ENCODE measurements at places on chromosomes 5 and 9. TPM values are rescaled to one million over a fixed set of nuclear protein-coding genes. Genes with fewer than 3 reads are reported as not detected.

GRCh38 chr9:75962013-75962661 lies 71.7 kb downstream of the PCSK5 start:
- no peaks in the 10 kb centered on the region for H3K36me3 ChIP-seq
- H3K4me1 ChIP-seq: no peaks in the 10 kb centered on the region
- H3K4me3 ChIP-seq: no peak overlapping the region
- no peak overlapping the region for H3K27ac ChIP-seq
- DNase-seq: no peak
- no peaks in the 10 kb centered on the region for H3K27me3 ChIP-seq

CDC20B gene
- total RNA-seq: not detected

TAF11L5 gene
- not detected for total RNA-seq

GRCh38 chr5:16899171-16899570 lies 36.9 kb downstream of the MYO10 start:
- no peak overlapping the region for H3K27ac ChIP-seq

DNA sequence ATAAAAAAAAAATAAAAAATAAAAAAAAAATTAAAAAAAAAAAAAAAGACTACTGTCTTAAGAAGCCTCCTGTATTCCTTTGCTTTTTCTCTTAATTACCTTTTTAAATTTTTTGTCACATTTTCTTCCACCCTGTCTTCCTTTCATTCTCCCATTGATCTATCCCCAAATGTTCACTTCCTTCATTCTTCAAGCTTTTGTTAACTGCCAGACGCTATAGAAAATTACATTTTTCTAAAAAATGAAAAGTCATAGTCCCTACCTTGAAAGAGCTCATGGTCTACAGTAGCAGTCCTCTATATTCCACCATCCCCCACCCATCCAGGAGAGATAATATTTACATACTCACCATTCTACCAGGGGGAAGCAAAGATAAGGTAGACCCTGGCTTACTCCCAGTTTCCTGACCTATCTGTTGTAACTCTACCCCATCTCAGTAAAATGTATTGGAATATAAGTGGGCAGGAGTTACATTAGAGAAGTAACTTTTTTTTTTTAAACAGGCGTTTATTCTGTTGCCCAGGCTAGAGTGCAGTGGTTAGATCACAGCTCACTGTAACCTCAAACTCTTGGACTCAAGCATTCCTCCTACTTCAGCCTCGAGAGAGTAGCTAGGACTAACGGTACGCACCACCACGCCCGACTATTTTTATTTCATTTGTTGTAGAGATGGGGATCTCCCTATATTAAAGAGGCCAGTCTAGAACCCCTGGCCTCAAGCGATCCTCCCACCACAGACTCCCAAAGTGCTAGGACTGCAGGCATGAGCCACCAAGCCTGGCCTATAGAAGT lies 3.8 kb upstream of the PRKAA1 start:
- DNase-seq: peak; percentile 84
- H3K36me3 ChIP-seq: no peaks in the 10 kb centered on the region
- peak overlapping the region; percentile 1 for H3K4me3 ChIP-seq
- H3K4me1 ChIP-seq: peaks cover 21% of the 10 kb centered on the region
- peak overlapping the region; percentile 98 for H3K27ac ChIP-seq
- no peaks in the 10 kb centered on the region for H3K27me3 ChIP-seq

- peaks cover 25% of the 10 kb centered on the region for H3K4me1 ChIP-seq
- DNase-seq: no peak
- peaks cover 82% of the 10 kb centered on the region for H3K27me3 ChIP-seq
- no peak overlapping the region for H3K27ac ChIP-seq
- H3K36me3 ChIP-seq: no peaks in the 10 kb centered on the region
Observed at GRCh38 chr5:173238312-173239232, 3.6 kb upstream of the NKX2-5 start.

DNA sequence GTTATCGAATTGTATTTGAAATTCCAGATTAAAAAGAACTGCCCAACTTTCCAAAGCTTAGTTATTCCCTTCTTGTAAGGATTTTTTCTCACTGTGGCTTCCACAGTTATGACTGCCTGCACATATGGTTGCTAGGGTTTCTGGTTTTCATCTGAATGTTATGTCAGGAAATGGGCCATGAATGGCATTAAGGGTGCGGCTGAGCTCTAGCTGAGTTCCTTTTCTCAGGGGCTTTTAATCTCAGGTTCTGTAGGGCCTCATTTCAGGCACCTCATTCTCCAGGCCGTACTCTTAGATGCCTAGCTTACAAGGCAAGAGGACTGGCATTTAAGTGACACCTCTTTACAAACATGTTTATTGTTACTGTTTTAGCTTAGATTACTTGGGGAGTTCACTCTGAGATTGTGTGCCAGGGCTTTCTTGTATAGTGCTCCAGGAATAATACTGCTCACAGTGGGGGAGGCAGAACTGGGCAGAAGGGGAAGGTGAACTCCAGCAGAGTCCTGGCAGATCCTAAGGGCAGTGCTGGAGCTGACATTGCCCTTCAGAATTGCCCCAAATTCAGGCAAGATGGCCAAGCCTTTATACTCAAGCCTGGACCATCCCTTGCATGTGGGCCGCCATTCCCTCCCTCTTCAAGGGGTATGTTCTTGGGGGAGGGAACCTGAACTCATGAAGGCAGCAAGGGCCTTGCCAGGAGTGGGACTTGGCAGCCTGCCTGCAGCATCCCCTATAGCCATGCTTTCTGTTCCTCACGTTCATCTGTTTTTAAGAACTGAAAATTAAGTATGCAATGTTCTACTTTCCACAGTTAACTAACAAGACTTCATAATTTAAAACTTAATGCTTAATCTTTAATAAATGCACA lies 111.5 kb downstream of the KDM4C start:
- no peaks in the 10 kb centered on the region for H3K4me1 ChIP-seq
- DNase-seq: no peak
- no peak overlapping the region for H3K27ac ChIP-seq
- H3K4me3 ChIP-seq: no peak overlapping the region
- H3K36me3 ChIP-seq: no peaks in the 10 kb centered on the region

- no peaks in the 10 kb centered on the region for H3K36me3 ChIP-seq
- no peaks in the 10 kb centered on the region for H3K27me3 ChIP-seq
- no peaks in the 10 kb centered on the region for H3K4me1 ChIP-seq
- DNase-seq: peak; percentile 62
- H3K27ac ChIP-seq: no peak overlapping the region
Observed at GRCh38 chr5:113378959-113379541, 55.7 kb downstream of the TSSK1B start.

GRCh38 chr5:158967541-158967940 lies 132.2 kb downstream of the EBF1 start:
- H3K27ac ChIP-seq: no peak overlapping the region
- H3K4me3 ChIP-seq: no peak overlapping the region
- no peaks in the 10 kb centered on the region for H3K4me1 ChIP-seq
